Epithelial cell of proximal tubule (primary cell): ENCODE measurements at places on chromosomes 2 and 18. TPM values are rescaled to one million over a fixed set of nuclear protein-coding genes. Genes with fewer than 3 reads are reported as not detected.
A peak's percentile ranks its signal among the peaks of the same experiment; 100 is the strongest.

The G6PC2 gene
- total RNA-seq: not detected in 2 replicates

The ARMC9 gene
- total RNA-seq: 12.6 and 21.3 TPM in 2 replicates

The CHRNG gene
- not detected in 2 replicates for total RNA-seq

The UBXN4 gene
- 47.2 and 50.2 TPM in 2 replicates for total RNA-seq

The NEB gene
- under 0.01 and 0.07 TPM in 2 replicates for total RNA-seq

The ECEL1 gene
- total RNA-seq: not detected in 2 replicates

The POMC gene
- total RNA-seq: 0.75 and 4.5 TPM in 2 replicates

The NHEJ1 gene
- total RNA-seq: 13.1 and 17.1 TPM in 2 replicates

The IRS1 gene
- total RNA-seq: 13.0 and 25.8 TPM in 2 replicates

The MEP1B gene
- total RNA-seq: not detected in 2 replicates

The SERPINB8 gene
- 11.5 and 12.7 TPM in 2 replicates for total RNA-seq

The MBD1 gene
- 56.5 and 70.2 TPM in 2 replicates for total RNA-seq

The ACVR1C gene
- 0.07 and 0.23 TPM in 2 replicates for total RNA-seq

The COLEC12 gene
- total RNA-seq: 2.0 and 3.3 TPM in 2 replicates

The YES1 gene
- 109 and 130 TPM in 2 replicates for total RNA-seq

The SCYGR4 gene
- total RNA-seq: not detected in 2 replicates

The ZSWIM2 gene
- total RNA-seq: not detected in 2 replicates

- DNase-seq: no peak
Observed at GRCh38 chr2:39731546-39731945, 47.5 kb downstream of the THUMPD2 start.

GRCh38 chr2:127415593-127416505 lies 2.4 kb upstream of the PROC start:
- DNase-seq: no peak

DNA sequence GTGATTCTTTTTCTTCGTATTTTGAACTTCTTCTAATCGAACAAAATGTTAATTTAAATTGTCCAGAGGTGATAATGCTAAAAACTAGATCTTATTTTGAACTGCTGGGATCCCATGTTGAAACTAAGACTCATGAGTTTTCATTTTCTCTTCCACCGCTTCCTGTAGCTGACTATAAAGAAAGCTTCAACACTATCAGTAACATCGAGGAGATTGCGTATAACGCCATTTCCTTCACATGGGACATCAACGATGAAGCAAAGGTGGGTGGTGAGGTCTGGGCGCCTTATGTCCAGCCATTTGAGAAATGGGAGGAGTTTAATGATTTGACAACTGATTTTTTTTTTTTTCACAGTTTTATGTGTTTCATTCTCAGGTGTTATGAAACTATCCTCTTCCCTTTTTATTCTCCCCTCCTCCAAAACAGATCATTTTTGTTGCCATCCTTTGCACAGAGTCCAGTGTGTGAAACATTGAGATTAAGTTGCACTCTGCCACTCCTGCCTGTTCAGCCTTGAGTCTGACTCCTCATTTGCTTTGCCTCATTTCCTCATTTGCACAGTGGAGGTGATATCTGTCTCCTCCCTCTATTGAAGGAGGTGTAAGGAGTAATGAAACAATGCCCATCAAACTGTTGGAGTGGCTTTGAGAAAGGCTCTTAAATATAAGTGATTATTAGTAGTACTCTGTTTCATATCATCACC lies 13.8 kb downstream of the GRHL1 start:
- DNase-seq: no peak

DNA sequence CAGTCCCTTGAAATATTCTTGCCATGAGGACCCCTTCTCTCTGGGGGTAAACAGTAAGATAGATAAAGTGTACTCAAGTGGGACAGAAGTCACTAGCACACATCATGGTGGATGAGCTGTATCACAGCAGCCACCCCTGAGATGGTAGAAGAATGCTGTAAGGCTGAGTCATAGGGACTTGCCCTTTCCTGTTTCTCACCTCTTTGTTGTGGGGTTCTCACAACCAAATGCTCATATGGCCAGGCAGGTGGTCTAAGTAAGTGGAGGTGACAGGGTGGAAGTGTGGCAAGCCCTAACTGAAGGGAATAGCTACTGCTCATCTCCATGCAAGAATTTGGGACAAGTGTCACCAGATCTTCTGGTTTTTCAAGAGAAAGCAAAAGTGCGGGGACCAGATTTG lies 202.7 kb upstream of the SLC14A2 start:
- peak; percentile 38 for DNase-seq

DNA sequence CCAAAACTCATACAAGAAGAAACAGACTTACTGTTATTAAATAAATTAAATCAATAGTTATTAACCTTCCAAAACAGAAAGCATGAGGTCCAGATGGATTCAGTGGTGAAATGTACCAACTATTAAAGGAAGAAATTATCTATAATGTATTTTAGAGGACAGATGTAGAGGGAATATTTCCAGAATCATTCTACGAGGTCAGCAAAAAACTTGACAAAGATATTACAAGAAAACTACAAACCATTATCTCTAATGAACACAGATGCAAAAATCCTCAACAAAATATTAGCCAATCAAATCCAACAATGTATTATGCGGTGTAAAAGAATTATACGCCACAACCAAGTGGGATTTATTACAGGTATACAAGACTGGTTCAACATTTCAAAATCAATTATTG lies 63.7 kb downstream of the ROCK2 start:
- DNase-seq: no peak

DNA sequence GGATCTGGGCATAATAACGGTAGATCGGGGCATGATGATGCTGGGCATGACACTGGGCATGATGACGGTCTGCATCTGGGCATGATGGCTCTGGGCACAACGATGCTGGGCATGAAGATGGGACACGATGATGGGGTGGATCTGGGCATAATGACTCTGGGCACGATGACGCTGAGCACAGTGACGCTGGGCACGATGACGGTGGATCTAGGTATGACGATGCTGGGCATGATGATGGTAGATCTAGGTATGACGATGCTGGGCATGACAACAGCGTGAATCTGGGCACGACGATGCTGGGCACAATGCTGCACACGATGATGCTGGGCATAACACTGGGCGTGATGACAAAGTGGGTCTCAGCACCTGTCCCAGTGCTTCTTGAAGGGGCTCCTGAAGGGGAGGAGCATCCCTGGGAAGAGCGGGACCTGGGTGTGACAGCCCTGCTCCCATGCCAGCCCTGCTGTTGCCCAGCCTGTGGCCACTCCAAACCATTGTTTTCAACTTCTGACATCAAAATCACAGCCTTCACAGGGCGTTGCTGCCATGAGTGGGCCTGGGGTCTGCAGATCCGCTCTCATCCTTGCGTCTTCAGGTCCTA lies 30.4 kb upstream of the ALLC start:
- no peak for DNase-seq

DNA sequence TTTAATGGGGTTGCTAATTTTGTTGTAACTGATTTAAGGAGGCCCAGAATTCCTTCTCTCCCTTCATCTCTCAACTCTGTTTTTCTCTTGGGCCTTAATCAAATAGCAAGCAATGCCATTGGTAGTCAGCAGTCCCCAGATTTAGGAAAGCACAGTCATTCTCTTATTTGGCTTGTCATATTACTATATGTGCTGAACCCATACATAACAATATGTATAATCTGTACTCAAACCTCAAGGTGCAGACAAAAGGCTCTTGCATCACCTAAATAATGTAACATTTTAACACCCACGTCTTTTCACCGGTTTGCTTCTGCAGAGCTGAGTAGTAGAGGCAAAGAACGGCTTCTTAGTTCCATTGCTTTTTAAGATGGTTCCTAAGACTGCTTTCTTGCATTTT lies 33.4 kb downstream of the METTL8 start:
- no peak for DNase-seq

- DNase-seq: no peak
Observed at GRCh38 chr2:19480673-19481072, 122.2 kb upstream of the OSR1 start.

- no peak for DNase-seq
Observed at GRCh38 chr2:33126552-33126951, 179.8 kb downstream of the LTBP1 start.

DNA sequence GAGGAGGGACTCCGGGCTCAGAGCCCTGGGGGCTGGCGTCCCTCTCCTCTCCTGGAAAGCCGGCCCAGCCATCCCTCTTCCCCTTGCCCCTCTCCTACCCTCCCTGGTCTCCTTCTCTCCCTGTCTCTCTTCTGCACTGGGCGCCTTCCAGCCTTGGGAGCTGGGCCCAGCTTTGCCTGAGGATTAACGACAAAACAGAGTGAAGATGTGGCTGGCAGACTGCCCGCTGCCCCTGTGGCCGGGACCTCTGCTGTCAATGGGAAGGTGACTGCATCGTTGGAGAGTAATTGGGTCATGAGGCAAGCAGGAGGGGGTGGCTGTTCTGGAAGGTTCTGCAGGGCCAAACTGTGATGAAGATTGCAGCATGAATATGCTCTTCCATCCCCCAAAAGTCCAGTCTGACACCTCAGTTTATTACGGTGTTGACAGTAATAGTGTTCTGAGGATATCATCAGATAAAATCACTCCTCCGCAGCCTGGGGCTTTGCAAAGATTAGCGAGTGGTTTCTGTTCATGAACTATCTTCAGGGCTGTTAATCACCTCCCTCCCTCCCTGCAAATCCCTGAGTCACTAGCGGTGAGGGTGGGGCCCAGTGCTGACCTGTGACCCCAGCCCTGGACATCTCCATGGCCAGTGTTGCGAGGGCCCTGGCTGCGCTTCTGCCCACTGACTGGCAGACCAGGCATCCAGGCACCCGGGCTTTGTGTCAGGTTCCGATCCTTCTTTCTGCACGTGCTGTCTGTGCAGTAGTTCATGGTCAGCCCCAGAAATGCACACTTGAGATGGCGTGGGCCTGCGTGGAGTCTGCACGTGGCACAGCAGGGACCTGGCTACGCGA lies 23.0 kb downstream of the RTP5 start:
- no peak for DNase-seq

DNA sequence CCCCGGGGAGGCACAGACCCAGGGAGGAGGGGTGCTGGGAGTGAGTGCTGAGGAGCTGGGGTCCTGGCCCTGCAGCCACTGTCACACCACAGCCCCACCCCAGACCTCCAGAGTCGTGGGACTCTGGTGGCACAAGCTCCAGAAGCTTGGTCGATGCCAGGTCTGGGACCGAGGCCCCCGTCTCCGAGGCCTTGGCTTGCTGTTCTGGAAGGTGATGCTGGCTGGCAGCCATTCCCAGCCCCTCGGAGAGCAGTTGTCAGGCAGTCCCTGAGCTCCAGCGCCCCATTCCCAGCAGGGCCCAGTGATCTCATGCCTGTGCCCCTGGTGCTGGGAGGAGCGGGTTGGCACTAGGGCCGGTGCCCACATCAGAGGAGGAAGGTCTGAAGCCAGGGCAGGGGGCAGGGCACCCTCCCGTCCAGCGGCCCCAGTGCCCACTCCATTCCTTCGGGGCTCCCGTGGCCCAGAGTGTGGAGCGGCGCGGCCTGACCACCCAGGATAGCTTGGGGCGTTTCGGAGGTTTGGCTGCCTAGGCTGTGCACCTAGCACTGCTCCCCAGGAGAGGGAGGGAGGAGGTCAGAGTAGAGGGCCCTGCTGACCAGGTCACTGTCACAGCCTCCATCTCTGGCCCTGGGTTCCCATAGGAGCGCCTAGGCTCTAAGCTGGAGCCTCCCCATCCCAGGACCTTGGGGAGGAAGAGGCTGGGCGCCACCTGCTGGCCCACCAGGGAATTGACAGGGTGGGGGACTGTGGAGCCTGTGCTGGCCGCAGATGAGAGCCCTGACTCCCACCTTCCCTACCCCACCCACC lies 16.8 kb upstream of the ALPI start:
- no peak for DNase-seq

DNA sequence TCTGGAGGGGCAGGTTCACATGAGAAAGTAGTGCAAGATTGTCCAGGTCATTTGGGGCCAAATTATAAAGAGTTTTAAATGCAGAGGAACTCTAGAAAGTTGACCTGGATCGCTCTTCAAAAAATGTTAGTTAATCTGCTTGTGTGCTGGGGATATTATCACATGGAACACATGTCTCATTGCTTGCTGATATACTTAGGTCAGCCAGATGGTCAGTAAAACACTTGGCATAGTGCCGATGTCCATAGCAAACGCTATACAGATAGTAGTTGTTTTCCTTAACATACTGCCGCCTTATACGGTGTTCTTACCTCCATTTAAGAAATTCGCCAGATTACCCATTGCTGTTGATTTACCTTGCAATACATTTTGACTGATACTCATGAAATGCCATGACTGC lies 103.4 kb upstream of the CWC22 start:
- no peak for DNase-seq

- no peak for DNase-seq
Observed at GRCh38 chr18:20996418-20996817, 115.2 kb downstream of the ROCK1 start.

- DNase-seq: no peak
Observed at GRCh38 chr2:165122521-165122920, 81.3 kb downstream of the SCN3A start.

DNA sequence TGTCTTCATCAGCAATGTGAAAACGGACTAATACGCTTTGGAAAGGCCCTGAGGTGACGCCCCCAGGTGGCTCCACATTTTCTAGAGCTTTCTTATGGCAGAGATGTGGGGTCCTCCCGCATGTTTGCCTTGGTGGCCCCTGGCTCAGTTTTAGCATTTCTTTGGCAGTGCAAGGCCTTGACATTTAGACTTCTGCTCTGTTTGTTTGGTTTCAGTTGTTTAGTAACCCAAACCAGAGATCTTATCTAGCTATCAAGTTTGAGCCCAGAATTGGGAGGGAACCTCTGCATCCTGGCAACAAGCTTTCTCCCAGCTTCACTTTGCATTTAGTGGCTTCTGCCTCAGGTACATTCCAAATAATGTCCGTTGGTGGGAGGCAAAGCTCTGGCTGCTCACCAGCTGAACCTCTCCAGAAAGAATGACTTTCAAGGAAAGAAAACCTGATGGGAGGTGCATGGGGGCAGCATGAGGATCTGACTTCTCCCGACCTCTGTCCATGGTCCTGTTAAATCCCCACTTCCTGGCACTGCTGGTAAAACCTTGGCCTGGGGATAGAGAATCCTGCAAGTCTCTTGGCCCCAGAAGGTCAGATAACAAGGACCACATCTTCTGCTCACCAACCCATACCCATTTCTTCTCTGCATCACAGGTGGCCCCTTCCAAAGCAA lies 12.0 kb upstream of the MBP start:
- DNase-seq: no peak

GRCh38 chr2:110858135-110858725 lies 125.9 kb downstream of the ACOXL start:
- no peak for DNase-seq

GRCh38 chr18:61995618-61996017 lies 102.8 kb upstream of the RNF152 start:
- no peak for DNase-seq

- no peak for DNase-seq
Observed at GRCh38 chr2:166376873-166377272, 1.1 kb upstream of the SCN9A start.

DNA sequence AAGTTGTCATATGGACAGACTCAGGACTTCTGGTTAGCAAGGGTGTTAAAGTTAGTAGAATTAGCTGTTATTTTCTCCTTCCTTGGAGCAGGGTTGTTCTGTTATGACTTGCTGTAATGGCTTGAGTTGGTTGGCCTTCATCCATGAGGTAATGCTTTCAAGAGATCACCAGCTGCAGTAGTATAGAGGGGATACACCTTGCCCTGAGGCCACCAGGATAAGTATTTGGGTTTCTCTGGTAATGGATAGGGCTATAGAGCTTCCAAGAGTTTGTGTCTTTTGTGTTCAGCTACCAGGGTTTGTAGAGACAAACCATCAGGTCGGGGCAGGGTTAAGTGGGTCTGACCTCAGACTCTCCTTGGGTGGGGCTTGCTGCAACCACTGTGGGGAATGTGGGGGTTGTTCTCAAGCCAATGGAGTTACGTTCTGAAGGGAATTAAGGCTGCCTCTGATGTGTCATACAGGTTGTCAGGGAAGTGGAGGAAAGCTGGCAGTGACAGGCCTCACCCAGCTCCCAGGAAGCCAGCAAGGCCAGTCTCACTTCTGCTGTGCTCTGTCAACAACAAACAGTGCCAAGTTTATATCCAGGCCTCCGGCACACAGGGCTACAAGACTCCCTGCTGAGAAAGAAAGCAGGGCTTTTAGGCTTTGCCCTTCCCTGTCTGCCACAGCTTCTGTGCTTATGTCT lies 356.6 kb downstream of the SPAG16 start:
- no peak for DNase-seq
